Stimulated activated CD8-positive, alpha-beta memory T cell treated with anti-CD3 and anti-CD28 coated beads, Interleukin-15, amount 100 ng/mL, for 24 hours (primary cell): ENCODE measurements at places on chromosomes 6 and 20.

DNA sequence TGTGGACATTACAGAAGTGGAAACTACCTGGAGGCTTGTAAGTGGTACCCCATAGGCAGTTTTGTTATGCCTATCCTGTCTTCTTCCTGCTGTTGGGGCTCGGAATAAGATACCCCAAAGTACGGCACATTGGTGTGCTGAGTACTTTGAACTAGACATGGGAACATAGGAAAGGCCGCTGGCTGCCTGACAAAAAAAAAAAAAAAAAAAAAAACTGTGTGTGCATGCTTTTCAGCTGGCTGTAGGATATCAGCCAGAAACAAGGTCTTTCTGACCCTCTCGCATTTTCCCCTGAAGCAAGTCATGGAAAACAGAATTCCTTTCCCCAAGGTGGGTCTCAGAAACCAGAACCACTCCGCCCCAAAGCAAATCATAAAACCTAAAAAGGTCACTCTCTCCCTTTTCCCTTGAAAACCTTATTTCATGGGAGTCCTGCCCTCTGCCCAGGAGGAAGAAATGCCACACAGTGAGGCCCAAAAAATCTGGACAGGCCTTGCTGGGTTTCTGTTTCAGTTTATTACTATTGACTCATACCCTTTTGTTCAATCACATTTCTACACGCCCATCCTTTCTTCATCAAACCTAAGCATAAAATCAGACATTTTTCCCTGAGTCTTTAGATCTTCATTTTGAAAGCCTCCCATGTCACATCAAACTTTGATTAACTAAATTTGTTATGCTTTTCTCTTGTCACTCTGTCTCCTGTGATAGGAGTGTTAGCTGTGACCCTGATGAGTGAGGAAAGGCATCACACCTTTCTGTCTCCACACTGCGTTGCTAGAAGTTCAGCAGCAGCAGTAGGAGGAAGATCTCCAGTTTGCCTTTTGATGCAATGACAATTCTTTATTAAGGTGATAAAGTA, 17.2 kb downstream of the SLC2A12 start:
- DNase-seq: no peak

- DNase-seq: no peak
These were observed 223.2 kb upstream of the EXOC2 start for GRCh38 chr6:916131-916530.

- no peak for DNase-seq
These were observed 419.4 kb upstream of the JARID2 start for GRCh38 chr6:14826456-14826855.

DNA sequence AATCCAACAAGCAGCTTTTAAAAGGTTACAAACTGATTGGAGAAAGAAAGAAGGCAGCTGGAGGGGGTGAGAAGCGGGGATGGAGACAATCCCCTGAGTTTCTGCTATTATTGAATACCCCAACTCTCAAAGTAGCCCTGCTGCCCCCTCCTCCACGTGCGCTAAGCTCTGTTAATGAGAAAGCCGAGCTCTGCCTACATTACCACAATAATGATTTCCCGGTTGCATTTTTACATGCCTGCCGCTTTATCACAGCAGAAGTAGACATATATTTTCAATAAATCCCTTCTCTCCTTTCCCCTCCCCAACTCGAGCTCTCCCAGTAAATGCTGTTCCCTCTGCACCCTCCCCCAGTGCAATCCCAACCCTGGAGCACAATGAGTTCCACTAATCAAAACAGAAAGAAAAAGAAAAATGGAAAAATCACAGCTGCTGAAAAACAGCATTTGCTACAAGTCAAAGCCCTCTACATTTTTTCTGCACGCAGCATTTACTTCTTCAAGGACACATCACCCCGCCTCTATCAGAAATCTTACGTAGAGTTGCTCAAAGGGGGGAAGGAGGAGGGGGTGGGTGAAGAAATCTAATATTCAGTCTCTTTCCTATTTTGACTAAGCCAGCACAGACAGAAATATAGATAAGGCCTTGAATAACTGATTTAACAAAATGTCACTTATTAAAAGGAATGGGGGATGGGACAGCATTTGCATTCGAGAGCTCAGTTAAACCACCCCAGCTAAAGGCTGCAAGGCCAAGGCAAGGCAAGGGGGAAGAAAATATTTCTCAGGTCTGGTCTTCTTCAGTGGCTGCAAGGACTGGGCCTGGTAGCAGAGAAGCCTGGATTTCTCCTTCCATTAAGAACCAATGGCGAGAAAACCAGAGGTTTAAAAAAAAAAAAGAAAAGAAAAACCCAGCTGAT, 10.7 kb downstream of the TRERF1 start:
- DNase-seq: no peak

GRCh38 chr6:64252256-64252655, 616.7 kb downstream of the PHF3 start:
- DNase-seq: no peak

DNA sequence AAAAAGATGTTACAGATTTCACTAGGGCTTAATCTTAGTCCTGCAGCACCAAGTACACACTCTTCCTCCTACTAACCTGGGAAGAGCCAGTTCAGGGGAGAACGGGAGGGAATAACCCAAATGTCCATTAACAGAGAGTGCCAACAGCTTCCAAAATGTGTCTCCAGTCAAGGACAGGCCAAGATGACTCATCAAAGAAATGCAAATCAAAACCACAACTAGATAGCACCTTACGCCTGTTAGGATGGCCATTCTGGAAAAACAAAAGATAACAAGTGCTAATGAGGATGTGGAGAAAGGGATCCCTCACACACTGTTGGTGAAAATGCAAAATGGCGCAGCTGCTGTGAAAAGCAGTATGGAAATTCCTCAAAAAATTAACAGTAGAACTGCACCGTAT, 3.8 kb upstream of the MAS1L start:
- DNase-seq: no peak

- DNase-seq: no peak
These were observed 1.2 kb downstream of the LIME1 start for GRCh38 chr20:63737695-63737944.

DNA sequence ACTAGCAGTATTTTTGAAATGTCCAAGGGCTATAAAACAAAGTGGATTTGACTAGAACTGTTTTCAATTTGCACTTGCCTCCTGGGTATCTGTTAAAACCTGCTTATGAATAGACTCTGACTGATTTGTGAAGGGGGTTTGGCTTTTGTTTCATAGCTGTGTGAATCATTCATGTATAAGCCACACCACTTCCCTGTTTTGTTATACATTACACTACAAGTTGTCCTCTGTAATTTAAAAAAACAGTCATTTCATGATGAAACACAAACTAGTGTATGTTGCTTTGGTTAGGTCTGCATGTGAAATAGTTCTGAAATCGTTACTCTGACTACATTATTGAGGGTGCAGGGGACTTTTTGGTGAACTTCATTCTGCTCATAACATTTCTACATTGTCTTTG, 121.7 kb downstream of the NKAIN2 start:
- no peak for DNase-seq

DNA sequence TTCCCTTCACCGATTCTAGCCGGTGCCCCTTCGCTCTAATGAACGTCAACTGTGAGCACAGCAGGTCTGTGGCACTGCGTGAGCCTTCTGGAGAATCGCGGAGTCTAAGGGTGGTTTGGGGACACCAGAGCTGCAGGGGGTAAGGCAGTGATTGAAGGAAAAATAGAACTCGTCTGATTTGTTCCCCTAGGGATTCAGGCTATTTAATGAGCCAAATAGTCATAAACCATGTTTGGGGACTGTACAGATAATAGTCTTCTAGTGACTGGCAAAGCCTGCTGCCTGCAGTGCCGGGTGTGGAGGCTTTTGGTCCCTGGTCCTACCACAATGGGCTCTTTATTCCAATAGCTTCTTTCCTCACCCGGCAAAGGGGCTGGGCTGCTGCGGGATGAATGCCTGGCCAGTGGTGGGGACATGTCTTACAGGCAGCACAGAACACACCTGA, 11.1 kb upstream of the NTSR1 start:
- no peak for DNase-seq

DNA sequence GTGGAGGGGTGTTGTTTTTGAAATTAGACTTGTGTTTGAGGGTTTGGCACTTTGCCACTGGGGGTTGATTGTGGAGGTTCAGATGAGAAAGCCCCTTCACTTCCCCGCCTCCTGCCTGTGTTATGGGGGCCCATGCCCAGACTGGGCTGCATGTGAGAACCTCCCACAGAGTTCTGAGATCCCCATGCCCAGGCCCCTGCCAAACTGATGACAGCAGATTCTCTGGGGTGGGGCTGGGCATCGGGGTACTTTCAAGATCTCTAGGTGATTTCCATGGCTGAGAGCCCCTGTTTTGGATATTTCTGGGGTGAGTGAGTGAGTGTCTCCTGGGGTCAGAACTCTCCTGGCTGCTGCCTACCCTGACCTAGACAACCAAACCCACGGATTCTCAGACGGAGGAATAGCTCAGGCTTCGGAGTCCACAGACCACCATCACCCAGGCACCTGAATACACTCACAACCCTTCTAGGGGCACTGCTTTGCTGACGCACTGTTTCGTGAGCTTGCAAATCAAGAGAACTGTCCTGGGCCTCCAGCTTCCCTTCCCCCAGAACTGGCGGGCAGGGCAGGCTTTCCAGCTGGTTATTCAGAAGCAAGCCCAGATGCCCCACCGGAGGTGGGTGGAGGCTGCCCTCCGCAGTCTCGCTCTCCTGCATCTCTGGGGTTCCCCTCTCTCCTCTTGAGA, 6.3 kb downstream of the BCAS1 start:
- peak; percentile 9 for DNase-seq

- no peak for DNase-seq
These were observed 11.2 kb upstream of the TTK start for GRCh38 chr6:79993012-79993910.

GRCh38 chr20:63682384-63683139, 13.9 kb upstream of the TNFRSF6B start:
- no peak for DNase-seq

GRCh38 chr6:162726947-162727321, 632 bp downstream of the PRKN start:
- no peak for DNase-seq

GRCh38 chr20:3080939-3081388, 3.6 kb downstream of the AVP start:
- DNase-seq: no peak

GRCh38 chr20:17344790-17345189, 118.0 kb downstream of the PCSK2 start:
- DNase-seq: no peak

DNA sequence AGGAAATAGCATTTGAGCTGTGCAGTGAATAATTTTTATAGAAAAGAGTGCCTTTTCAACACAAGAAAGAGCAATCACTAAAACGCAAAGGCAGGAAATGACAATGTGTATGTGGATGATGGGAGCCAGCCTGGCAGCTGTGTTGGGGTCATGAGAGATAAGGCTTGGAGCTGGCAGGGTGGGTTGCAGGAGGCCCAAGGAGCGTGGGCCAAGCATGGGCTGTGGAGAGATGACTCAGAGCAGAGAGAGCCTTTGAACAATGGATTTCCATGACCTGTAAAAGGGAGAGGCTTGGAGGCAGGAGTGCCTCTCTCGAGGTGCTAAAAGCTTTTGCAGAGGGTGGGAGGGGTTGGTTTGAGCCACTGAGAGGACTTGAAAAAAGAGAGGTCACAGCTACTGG, 6.6 kb upstream of the TBC1D7 start:
- DNase-seq: no peak

GRCh38 chr20:40538131-40538530, 150.9 kb downstream of the MAFB start:
- DNase-seq: no peak

DNA sequence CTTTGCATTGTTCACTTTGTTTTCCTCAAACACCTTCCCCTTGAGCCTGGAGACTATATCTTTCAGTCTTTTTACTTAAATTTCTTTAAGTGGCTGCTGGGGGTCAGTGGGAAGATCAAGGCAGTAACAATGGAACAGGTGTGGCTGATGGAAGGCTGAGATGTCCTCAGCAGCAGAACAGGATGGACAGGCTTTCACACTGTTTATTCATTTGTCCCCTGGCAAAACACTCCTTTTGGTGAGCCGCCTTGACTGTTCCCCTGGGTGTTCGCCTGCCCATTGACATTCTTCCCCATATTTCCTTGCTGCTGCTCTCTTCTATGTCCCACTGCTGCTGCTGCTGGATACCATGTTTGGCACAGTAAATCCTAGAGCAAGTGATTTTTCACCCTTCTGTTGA, 38.1 kb downstream of the RNF144B start:
- DNase-seq: no peak

DNA sequence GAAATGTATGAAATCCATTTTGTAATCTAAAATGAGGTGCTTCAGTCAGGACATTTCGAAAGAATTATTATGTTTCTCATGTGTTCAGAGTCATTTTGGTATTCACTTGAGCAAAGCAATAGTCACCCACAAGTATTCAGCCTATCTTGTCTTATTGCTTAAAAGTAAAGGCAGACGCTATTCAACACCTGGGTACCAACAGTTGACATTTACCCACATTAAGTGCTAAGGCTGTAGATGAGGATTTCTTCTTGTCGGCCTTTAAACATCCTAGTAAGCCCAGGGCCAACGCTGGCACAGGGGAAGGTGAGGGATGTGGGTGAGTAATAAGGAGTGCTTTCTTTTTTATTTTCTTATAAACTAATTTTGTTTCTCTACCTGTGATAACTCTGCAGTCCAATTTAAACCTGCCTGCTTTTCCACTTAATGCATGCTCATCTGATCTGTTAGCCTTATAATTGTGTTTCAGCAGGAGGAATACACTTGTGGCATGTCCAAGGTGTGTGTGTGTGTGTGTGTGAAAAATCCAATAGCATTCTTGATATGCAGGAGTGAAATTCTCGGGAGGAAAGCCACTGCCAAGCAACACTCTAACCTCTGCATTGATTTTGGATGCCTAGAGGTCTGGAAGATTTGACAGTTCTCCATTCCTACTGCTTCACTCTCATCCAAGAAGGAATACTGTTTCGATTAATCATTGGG, 252.0 kb downstream of the SOX4 start:
- no peak for DNase-seq

DNA sequence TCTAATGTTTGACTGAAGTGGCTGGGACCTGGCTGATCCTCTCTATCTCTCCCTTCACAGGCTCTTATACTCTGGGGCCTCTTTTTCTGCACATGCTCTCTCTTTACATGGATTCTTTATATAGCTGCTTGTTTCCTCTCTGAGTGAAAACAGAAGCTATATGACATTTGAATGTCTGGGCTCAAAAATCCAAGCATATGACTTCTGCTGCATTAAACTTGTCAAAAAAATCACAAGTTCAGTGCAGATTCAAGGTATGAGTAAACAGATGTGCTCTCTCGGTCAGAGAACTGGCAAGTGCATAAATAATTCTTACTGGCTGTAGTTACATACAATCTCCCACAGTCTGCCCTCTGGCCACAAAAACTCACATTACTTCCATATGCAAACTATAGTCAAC, 96.6 kb downstream of the LCA5 start:
- DNase-seq: no peak

GRCh38 chr6:142518126-142518525, 216.3 kb downstream of the ADGRG6 start:
- DNase-seq: no peak

- DNase-seq: no peak
These were observed 47.7 kb upstream of the CST5 start for GRCh38 chr20:23926944-23927872.

- no peak for DNase-seq
These were observed 108.0 kb downstream of the SLC22A3 start for GRCh38 chr6:160456214-160456546.
